ENCODE measurements at places on chromosomes 12 and 14.
A peak's percentile ranks its signal among the peaks of the same experiment; 100 is the strongest.

- DNase-seq: no peak
Observed at GRCh38 chr12:106127338-106128126, 11.2 kb downstream of the NUAK1 start.

DNA sequence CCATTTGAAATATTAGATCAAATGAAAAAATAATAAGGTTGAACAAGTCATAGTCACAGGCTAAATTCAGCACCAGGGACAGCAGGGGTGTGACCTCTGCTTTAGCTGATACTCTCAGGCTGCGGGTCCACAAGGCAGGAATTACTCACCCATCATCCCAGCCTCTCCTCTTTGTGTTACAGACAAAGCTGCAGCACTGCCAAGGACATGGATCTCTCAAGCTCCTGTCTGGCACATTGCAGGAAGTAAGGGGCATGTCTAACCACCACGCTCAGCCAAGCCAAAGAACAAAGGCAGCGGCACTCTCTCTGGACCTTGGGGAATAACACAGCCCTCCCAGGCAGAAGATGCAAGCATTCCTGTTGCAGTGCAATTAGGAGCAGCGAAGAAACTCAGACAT, 783.8 kb downstream of the VRK1 start:
- no peak for DNase-seq

GRCh38 chr12:8622646-8623045, 10.0 kb upstream of the AICDA start:
- no peak for DNase-seq

DNA sequence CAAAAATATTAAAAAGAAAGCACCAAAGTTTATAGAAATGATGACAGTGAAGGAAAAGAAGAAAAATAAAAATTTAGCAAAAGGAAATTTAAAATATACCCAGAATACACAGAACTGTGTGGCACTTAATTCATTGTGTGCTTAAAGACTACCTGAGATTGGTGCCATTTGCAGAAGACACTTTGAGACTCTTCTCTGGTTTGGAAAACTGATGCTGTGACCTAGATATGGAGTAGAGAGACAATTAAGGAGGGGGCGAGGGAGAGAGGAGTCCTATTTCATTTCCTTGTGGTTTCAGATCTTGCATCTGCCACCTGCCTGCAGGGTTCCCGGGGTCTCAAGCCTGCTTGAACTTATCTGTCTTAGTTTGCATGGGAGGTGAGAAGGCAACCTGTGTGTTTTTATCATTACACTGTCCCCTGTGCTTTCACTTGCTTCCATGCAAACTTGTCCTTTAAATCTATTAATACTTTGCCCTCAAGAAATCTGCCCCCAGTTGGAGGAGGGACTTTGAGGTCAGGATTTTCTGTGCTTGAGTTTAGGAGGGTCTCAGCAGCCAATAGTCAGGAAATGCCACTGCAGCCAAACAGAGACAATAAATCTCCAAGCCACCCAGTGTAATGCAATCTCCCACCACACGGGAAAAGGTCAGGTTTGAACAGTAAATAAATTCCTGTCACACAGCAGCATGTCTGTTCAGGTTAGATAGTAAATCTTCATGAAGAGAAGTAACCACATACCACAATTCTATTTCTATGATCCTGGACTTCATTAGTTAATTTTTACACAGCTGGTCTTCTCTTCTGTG, 119.4 kb downstream of the CAND1 start:
- DNase-seq: no peak

DNA sequence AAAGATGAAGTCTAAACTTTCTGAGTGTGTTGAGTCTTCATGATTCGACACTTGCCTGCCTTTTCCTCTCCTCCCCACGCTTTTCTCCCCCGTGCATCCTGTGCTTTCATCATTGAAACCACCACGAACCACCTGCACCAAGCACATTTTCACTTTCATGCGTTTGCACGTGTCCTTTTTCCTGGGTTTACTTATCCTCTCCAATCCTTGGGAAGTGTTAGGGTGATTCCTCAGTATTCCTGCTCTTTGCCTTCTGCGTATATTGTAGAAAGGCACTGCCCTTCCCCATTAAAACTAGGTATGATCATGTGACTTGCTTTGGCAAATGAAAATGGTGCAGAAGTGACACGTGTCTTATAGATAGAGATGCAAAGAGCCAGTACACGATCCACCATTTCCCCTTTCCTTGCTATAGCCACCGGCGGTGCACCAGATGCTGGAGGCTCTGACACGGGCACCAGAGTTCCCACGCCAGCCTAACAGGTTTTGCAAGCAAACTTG, 106.6 kb downstream of the BRMS1L start:
- DNase-seq: no peak

GRCh38 chr14:85106506-85106905, 423.4 kb upstream of the FLRT2 start:
- no peak for DNase-seq

DNA sequence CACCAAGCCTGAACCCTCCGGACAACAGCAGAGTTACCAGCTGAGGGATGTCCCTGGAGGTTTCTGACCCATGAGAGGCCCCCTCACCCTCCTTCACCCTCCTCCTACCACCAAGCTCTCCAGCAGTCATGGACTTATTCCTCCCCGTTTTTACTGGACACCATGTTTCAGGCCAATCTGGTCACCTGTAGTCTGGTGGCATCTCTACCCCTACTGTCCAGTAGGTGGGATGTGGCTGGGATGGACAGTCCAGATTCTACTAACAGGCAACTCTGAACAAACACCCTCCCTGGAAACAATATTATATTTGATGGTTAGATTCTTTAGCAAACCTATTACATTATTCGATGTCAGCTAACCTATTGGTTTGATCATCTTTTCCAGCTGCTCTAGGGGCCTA, 83.2 kb downstream of the SLC38A1 start:
- DNase-seq: no peak

GRCh38 chr14:80024417-80024816, 186.9 kb downstream of the DIO2 start:
- DNase-seq: no peak

DNA sequence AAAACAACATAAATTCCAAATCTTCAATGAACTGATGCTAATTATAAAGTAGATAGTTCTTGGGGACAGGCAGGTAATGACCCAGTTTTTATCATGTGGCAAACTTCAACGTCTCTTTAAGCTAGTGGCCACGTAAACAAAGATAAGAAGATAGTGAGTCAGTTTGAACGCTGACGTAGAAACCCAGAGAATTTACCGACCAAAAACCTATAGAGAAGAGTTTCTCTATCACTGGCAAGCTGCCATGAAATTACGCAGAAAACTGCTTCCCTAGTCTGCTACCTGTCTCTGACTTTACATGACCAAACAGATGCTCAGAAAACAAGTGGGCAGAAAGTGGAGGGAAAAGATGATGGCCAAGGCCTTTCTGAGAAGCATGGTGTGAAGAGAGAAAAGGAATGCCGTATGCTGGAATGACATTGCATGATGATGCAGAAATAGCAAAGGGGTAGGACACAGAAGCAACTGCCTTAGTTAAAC, 136.3 kb downstream of the ITPR2 start:
- DNase-seq: no peak

DNA sequence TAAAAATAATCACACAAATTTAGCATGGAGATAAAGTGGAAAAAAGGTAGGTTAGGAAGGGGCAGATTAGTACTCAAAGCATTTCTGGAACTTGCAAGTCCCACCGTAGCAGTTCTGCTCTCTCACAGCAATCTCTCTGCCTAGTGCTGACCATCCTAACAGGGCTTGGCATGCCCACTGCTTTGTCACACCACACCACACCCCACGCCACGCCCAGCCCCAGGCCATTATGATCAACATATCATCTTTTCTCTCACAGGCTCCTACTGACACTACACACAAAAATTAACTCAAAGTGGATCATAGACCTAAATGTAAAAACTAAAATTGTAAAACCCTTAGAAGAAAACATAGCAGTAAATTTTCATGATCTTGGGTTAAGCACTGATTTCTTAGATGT, 273.7 kb downstream of the DAD1 start:
- no peak for DNase-seq

GRCh38 chr12:126757326-126757725, 1509.6 kb upstream of the TMEM132C start:
- DNase-seq: no peak

DNA sequence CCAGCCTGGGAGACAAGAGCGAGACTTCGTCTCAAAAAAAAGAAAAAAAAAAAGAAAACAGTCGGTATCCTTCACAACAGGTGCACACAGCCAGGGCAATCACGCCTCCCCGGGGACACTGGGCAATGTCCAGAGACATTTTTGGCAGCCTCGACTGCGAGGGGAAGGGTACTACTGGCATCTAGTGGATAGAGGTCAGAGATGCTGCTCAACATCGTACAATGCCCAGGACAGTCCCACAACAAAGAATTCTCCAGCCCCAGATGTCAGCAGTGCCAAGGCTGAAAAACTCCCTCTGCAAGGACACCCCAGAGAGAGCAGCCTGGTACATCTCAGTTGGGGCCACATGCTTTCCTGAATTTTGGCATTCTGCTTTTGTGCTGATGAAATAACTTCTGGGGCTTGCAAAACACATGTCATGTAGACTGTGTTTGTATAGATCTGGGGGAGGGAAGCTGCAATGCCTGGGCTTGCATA, 21.5 kb downstream of the ALDH2 start:
- DNase-seq: no peak

GRCh38 chr14:36647824-36648753, 13.6 kb upstream of the PAX9 start:
- peak; percentile 25 for DNase-seq

DNA sequence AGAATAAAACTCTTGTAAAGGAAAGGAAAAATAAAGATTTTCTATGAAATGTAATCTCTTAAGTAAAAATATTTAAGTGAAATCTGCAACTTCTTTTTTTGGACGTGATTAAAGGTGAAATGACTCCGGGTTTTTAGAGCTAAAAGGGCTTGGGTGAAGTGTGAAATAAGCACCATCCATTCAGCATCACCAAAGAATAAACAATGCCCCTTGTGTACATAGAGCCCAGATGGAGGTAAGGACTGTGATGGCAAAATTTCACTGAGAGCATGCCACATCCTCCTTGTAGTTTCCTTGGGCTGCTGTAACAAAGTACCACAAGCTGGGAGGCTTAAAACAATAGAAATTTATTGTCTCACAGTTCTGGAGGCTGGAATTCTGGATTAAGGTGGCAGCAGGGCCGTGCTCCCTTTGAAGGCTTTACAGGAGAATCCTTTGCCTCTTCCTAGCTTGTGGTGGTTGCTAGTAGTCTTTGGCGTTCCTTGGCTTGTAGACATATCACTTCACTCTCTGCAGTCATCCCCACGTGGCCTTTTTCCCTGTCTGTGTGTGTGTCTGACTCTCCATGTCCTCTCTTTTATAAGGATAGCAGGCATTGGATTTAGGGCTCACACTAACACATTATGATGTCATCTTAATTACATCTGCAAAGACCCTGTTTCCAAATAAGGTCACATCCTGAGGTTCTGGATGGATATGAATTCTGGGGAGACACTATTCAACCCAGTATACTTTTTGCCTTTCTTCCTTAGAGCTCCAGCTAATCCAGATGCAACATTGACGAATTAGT, 24.2 kb downstream of the ZNF664 start:
- no peak for DNase-seq

- DNase-seq: peak; percentile 69
Observed at GRCh38 chr12:8145754-8146441, 10.9 kb upstream of the ZNF705A start.

DNA sequence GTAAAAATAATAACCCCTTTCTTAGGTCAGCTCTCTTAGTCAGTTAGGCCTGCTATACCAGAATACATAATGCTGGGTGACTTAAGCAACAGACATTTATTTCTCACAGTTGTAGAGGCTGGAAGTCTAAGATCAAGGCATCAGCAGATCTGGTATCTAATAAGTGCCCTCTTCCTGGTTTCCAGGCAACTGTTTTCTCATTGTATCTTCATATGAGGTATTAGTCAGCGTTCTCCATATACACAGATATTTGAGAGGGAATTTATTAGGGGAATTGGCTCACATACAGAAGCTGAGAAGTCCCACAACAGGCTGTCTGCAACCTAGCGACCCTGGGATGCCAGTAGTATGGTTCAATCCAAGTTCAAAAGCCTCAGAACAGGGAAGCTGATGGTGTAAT, 896.0 kb downstream of the GALC start:
- DNase-seq: no peak

DNA sequence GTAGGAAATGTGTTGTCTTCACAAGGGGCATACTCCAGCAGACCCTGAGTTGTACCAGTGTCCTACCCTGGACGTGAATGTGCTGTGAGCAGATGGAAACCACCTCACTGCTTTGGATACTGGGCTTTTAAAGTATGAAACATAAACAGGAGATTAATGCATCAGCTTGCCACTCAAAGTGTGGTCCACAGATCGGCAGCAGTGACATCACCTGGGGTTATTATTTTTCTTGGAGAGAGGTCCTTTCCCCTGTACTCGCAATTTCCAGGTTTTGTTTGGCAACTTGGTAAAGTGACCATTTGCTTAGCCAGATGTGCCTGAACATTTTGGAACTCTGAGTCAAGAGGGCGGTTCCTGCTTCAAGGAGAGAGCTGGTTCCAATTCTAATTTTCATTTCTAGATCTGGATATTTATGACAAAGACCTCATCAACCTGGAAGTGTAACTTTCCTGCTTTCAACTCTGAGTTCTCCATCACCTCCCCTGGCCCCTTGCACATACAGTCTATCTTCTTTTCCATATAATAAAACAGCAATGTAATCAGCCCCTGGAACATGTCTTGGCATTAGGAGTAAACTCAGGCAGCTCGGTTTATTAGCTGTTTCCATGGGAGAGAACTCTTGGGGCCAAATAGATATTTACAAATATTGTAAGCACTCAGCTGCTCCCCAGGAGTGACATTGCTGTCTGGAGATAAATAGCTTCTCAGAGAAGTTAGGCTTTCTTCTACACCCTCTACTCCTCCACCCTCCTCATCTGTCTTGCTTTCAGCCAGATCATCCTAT, 237.0 kb upstream of the TBX3 start:
- DNase-seq: no peak

- no peak for DNase-seq
Observed at GRCh38 chr12:26425587-26426260, 230.4 kb downstream of the SSPN start.

DNA sequence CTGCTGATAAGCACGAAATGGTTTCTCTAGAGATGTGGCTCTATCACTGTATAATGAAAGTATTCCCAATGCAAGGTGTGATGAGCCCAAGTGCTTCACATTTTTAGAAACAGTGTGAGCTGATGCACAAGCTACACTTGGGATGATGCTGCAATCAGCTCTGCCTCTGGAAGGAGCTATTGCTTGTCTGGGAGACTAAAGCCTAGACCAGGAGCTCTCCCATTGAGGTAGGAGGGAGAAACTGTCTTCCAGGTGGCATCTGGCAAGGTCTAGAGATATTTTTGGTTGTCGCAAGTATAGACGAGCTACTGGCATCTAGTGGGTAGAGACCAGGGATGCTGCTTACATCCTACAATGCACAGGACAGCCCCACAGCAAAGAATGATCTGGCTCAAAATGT, 42.0 kb downstream of the HECTD4 start:
- DNase-seq: no peak

- no peak for DNase-seq
Observed at GRCh38 chr12:127941332-127941731, 325.6 kb upstream of the TMEM132C start.

GRCh38 chr14:57533214-57533613, 39.6 kb upstream of the CCDC198 start:
- no peak for DNase-seq

- no peak for DNase-seq
Observed at GRCh38 chr14:98382662-98383061, 889.3 kb downstream of the BCL11B start.

Measured in heart left ventricle (tissue), 16 donors.